Stimulated activated CD4-positive, alpha-beta T cell treated with anti-CD3 and anti-CD28 coated beads, Interleukin-4, amount 100 ng/mL, for 24 hours (primary cell): ENCODE measurements at places on chromosomes 11 and 22.

- no peak for DNase-seq
Measured at GRCh38 chr22:40818192-40818746, 877 bp downstream of the SLC25A17 start.

DNA sequence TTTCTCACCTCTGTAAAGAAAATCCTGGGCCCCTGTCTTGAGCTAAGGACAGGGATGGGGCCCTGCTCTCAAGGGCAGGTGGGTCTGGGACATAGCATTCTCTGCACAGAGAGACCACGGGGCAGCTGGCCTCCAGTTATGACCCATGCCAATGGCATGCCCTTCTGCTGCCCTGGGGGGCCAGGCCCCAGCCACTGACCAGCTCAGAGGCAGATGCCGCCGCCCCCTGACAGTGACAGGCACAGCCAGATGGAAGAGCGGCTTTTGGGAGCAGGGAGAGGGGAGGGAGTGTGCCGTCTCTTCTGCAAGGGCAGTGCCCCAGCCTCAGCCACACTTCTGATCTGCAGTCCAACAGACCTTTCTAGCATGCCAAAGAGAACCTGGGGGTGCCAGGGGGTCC lies 114.8 kb upstream of the NAV2 start:
- no peak for DNase-seq

- DNase-seq: no peak
Measured at GRCh38 chr11:114288136-114288535, 8.1 kb upstream of the NNMT start.

DNA sequence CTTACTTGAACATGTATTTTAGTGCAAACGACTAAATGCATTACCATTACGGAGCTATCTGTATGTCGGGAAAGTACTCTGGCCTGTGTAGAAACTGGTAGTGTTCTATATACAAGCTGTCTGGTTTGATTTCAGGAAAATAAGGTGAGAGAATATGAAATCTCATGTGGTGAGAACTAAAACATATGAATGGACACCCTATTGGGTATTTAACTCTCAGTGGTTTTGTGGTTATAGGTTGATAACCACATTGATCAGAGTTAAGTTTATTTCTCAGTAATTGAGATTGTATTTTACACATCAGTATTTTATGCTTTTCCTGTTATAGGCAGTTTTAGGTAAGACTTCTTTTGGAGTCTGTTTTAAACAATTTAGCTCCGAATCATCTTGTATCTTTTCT lies 10.4 kb downstream of the ANO5 start:
- DNase-seq: no peak

DNA sequence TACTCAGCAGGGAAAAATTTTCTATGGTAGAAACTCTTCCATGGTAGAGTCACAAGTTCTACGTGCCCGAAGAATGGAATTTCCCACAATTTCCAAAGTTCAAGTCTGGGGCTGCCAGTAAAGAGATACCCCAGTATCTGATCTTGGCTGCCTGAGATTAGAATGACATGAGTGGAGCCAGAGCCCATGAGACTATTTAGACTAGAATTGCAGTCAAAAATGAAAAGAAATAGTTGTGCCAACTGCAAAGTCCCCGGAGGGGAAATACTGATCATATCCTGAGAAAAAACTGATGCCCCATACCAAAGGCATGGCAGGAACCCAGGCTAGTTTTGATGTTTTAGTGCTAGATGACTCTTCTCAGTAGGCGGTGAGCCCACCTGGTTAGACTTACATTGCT lies 11.2 kb downstream of the MAJIN start:
- DNase-seq: no peak

- peak; percentile 79 for DNase-seq
Measured at GRCh38 chr11:71927820-71928736, at the start of gene XNDC1N. XNDC1N (minus strand) TSS chr11:71928594; CDS start chr11:71923353, 5,241 bp downstream.

DNA sequence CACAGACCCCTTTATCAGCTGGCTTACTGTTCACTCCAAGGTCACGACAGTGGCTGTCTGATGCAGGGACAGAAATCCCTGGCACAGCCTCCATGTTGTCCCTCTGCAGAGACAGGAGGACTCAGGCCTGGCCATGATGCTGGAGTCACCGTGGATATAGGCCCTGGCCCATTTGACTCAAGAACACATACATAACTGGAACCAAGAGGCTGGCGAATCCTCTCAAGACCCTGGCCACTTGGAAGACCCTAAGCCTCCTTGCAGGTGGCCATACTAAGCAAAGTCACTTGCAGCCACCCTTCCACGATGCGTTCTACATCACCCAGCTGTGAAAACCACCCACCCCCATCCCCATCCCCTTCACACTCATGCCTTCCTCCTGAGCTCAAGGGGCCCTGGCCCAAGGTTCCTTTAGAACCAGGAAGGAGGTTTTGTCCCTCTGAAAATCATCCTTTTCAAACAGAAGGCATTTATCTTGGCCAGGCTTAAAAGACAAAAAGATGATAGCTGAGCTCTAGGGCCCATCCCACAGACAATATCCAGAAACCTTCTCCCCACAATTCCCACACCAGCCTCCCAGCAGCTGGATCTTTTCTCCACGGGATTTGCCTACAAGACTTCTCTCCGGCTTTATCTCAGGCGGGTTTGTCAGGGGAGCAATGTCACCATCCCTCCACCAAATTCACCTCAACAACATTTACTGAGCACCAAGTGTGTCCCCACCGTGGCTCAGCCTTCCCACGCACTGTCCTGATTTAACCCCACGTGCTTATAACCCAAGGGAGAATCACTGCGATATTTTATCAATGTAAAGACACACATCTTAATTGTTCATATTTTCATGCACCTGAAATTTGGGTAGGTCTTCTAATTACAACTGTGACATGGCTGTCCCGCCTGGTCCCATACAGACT lies 123.4 kb upstream of the SERPIND1 start:
- DNase-seq: no peak

DNA sequence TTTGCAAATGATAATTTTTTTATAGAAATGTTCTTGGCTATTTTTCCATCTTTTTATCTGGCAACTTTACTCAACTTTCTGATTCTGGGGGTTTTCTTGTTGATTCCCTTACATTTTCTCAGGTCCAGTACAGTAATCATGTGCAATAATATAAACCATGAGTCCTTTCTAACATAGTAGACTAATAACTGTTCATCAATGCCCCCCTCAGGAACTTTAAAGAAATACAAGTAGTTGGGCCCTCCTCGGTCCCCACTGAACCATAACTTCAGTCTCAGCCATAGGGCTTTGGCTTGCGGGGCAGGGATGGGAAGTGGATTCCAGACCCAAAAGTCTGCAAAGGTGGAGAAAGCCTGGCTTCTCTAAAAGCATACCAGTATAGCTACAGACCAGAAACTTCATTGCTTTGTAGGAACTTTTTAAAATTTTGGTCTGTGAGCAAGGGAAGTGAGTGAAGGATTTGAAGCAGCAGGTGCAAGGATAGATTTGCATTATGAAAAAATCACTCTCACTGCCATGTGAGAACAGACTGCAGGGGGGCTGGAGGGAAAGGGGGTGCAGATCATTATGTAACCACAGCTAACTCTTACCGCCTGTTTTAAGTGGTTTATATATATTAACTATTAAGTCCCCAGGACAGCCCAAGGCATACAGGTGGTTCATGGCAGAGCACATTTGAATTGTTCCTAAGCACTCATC lies 10.4 kb upstream of the TUB start:
- no peak for DNase-seq

- no peak for DNase-seq
Measured at GRCh38 chr11:3346587-3346986, 32.4 kb downstream of the ZNF195 start.

DNA sequence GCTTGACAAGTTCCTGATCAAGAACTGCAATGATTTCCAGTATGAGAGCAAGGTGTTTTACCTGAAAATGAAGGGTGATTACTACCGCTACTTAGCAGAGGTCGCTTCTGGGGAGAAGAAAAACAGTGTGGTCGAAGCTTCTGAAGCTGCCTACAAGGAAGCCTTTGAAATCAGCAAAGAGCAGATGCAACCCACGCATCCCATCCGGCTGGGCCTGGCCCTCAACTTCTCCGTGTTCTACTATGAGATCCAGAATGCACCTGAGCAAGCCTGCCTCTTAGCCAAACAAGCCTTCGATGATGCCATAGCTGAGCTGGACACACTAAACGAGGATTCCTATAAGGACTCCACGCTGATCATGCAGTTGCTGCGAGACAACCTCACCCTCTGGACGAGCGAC lies 12.0 kb downstream of the YWHAH start:
- no peak for DNase-seq

DNA sequence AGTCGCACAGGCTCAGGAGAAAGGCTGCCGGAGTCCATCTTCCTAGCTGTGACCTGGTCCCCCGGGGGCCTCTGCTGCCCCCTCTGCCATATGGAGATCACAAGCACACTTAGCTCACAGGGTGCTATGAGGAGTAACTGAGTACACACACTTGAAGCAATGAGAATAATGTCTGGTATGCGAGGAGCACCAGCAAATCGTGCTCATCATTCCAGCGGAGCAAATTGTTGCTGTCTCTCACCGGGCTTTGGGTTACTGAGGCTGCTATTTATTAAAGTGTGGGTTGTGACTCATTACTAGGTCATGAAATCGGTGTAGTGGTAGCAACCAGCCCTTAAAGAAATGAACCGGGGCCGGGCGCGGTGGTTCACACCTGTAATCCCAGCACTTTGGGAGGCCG lies 48.1 kb upstream of the EIF3D start:
- no peak for DNase-seq

- no peak for DNase-seq
Measured at GRCh38 chr11:126430581-126431335, 75.3 kb downstream of the ST3GAL4 start.

- DNase-seq: no peak
Measured at GRCh38 chr22:18064636-18065035, 13.2 kb upstream of the PEX26 start.

DNA sequence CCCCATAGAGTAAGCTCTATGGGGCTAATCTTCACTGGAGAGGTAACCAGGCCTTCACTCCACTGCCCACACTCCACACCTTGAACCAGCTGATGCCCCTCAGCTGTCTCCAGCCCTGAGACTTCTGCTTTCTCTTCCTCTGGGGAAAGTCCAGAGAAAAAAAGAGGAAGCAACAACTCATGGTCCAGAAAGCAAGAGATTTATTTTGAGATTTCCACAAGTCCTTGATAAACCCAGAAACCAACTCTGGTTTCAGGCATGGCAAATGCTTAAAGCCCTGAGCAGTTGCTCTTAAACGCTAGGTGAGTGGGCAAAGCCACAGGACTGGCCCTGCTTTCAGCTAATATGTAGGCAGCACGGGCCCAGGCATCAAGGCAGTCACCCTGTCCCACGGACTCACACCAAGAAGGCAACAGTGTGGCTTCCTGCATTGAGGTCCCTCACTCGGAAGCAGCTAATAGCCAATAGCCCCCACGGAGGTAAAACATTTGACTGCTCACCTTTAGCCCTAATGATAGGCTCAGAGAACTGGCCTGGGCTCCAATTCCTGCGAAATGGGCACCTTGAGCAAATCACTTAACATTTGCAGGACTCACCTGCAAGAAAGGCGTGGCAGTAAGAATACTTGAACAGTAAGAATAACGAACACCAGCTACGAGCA lies 4.3 kb downstream of the CYB561A3 start:
- DNase-seq: no peak

DNA sequence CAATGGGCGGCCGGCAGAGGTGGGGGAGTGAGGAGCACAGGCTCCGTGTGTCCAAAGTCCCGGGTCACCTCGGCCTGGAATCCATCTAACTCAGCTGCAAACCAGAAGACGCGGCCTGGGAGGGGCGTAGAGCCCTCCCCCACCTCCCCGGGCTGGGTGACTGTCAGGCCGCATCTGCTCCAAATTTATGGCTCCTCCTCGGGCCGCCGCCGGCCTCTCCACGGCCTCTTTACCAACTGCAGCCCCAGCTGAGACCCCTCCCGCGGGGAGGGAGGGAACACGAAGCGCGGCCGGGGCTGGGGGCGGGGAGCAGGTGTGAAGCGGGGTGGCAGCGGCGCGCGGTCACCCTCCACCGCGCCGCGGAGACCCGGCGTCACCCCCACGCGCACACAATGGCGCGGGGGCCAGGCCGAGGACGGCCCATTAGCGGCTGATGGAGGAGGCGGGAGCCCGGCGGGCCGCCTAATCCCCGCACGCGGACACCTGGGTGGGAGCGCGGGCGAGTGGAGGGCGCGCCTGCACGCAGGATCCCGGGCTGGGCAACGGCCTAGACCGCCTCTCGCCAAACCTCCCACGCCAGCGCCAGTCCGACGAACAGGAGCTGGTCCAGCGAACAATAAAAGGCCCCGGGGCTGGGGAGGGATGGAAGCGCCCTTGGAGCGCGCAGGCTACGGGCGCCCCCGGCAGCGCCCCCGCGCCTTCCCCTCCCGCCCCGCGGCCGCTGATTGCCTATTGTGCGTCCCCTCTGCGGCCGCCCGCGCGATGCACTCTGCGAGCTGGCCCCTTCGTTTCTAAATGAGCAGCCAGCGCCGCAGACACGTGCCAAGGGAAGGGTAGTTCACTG lies 25.9 kb upstream of the ROBO3 start:
- no peak for DNase-seq

DNA sequence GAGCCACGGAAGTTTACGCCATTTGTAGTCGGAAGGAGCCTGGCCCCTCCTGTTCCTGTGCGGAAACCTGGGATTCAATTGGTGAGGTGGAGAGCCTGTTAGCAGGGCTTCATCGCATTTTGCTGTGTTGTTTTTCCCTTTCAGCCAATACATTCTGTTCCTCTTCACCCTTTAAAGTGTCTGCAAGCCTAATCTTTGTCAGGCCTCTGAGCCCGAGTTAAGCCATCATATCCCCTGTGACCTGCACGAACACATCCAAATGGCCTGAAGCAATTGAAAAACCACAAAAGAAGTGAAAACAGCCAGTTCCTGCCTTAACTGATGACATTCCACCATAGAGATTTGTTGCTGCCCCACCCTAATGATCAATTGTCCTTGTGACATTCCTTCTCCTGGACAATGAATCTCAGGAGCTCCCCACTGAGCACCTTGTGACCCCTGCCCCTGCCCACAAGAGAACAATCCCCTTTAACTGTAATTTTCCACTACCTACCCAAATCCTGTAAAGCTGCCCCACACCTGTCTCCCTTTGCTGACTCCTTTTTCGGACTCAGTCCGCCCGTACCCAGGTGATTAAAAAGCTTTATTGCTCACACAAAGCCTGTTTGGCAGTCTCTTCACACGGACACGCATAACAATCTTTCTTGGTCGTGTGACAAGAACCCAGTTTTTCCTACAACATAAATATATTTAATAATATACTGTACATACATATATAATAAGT lies 37.1 kb upstream of the MMP12 start:
- no peak for DNase-seq

- DNase-seq: no peak
Measured at GRCh38 chr22:27624705-27625104, 176.9 kb downstream of the MN1 start.

DNA sequence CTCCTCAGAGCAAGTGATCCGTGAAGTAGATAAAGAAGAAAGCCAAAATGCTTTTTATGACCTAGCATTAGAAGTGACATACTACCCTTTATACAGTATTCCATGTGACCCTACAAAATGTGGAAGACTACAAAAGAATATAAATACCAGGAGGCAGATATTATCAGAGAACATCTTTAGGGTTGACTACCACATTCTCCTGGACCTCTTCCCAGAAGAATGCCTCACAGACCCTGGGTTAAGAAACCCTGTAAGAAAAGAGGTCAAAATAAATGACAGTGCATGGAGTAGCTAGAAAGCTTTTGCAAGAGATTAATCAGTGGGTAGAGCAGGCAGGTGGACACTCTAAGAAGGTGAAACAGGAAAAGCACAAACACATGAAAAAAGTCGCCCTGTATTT lies 69.2 kb downstream of the FANCF start:
- no peak for DNase-seq

- no peak for DNase-seq
Measured at GRCh38 chr11:76735841-76736240, 47.3 kb upstream of the TSKU start.

- no peak for DNase-seq
Measured at GRCh38 chr11:10407055-10407454, 48.0 kb upstream of the AMPD3 start.

GRCh38 chr22:29925402-29925801 lies 42.4 kb downstream of the MTMR3 start:
- no peak for DNase-seq
